ENCODE measurements at places on chromosomes 16 and 17.

GRCh38 chr16:57084996-57085395 lies 7.4 kb upstream of the CPNE2 start:
- no peak for DNase-seq

DNA sequence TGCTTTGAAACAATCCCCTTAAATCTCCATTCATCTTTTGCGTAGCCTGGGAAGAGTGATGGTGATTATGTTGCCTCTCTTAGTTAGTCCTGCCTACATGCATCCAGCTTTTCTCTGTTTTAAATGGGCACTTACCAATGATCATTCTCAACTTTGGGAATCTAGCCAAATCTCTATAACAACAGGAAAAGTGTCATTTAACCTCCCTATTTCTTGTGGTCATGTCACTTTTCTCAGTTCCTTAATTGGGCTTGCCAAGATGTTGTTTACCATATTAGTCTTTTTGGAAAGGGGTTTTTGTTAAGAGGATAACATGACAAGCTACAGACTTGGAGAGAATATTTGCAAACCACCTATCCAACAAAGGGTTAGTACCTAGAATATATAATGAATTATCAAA lies 15.6 kb upstream of the CLEC10A start:
- DNase-seq, result no peak

DNA sequence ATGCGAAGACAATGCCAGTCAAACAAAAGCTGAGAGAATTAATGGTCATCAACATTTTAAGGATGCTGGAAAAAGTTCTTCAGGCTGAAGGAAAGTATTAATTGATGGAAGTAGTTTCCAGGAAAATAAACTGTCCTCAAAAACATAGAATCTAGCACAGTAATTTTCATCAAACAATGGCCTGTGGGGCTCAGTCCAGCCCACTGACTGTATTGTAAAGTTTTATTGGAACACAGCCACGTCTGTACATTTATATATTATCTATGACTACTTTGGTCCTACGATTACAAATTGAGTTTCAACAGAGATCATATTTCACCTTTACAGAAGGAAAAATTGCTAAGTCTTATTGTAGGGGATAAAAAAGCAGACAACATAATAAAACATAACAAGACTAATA lies 484.5 kb downstream of the KCNJ2 start:
- no peak for DNase-seq

- DNase-seq, result no peak
These were observed 30.4 kb downstream of the ATP2C2 start for GRCh38 chr16:84398701-84399100.

- DNase-seq, result no peak
These were observed 2.5 kb upstream of the WFIKKN2 start for GRCh38 chr17:50832864-50833381.

DNA sequence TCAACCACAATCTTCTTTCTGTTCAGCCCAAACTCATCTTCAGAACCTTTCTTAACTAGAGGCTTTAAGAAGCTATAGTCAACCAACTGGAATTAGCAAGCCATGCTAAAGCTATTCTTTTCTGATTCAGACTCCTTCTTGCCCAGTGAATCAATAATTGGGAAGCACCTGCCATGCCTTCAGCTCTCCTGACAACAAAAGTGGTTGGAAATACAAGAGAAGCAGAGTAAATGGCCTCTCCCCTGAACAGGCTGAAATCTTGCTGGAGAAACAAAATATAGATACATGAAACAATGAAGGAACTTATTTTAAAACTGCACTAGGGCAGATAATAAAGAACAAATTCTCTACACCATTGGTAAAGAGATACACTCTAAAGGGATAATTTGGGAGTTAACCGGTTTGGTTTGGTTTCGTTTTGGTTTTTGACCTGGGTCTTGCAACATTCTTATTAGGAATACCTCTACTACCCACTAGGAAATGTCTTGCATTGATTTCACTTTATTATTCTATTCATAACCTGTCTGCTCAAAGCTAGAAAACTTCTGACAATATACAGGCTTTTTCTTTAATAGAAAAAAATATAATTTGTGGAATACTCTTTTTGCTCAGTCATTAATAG lies 173.6 kb upstream of the DYNLRB2 start:
- no peak for DNase-seq

DNA sequence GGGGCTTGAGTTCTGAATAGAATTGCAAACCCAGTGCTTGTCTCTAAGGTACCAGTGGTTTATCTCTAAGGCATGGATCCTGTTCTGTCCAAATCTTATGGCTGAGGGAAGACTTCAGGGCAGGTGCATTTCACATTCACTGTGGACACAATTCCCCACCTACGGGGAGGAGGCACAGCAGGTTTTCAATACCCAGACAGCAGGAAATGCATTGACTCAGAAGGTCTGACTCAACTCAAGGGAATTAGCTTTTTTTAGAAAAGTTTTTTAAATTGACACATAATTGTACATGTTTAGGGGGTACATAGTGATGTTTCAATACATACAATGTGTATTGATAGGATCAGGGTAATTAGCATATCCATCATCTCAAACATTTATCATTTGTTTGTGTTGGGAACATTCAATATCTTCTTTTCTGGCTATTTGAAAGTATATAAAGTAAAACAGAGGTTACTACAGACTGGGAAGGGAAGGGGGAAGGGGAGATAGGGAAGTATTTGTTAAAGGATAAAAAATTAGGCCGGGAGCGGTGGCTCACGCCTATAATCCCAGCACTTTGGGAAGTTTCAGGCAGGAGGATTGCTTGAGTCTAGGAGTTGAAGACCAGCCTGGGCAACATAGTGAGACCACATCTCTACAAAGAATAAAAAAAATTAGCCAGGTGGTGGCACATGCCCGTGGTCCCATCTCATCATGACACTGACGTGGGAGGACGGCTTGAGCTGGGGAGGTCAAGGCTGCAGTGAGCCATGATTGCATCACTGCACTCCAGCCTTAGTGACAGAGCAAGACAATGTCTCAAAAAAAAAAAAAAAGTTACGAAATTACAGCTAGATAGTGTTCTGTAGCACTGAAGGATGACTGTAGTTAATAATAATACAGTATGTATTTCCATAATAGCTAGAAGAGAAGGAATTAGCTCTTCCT lies 54.9 kb downstream of the RGS9 start:
- no peak for DNase-seq

All from NCI-H748 treated with DMSO at 0.1 percent for 48 hours (cell line).